ENCODE measurements at places on chromosomes 1 and 21.

DNA sequence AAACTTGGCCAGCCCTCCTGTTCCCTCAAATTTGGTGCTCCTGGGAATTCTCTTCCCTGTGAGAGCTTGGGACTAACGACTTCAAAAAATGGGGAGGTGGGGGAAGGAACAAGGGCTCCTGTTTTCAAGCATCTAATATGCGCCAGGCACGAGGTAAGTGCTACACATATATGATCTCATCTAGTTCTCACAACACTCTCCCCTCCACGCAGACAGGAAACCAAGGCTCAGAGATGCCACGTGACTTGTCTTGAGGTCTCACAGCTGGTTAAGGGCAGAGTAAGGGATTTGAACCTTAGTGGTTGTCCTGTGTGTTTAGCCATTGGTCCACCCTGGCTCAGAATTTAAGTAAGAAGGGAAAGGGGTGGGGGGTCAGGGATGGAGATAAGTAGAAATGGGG is 125.9 kb downstream of the DMRTB1 start:
- peak; percentile 67 for DNase-seq

DNA sequence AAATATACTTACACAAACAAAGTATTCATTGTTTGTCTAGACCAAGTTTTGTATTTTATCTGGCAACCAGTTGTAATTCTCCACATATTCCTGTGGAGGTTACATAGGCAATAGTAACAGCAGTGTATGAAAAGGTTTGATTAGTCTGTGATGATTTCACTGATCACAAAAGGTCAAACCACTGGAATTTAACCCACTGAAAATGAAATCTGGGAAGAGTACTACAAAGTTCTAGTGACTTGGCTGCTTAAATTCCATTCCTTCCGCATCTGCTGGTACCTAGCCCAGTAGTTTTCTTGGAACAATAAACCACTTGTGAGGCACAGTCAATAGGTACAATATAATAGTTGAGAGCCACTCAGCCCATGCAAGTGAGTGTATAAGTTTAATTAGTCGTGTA is 205.4 kb downstream of the NFIA start:
- no peak for DNase-seq

- no peak for DNase-seq
Observed at GRCh38 chr1:1089731-1090423, 15.8 kb upstream of the RNF223 start.

DNA sequence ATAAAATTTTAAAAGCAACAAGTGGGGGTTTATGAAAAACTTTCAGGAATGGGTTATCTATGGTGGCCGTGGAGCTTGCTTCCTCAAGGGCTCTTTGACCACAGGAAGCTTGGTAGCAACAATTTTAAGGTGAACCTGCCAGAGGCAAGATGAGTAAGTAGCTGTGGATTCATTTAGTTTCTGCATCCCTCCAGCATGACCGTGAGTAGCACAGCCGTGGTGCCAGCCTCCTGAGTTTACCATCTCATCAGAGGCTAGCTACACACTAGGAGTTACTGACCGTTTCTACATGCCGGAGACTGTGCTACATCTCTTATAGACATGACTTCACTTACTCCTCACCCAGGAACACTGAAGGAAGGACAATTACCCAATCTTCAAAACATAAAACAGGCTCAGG is 30.1 kb upstream of the PLEKHG5 start:
- DNase-seq, result no peak

GRCh38 chr1:228411121-228411520 is 4.5 kb upstream of the TRIM11 start:
- no peak for DNase-seq
